ENCODE measurements at places on chromosomes 11 and 22.

DNA sequence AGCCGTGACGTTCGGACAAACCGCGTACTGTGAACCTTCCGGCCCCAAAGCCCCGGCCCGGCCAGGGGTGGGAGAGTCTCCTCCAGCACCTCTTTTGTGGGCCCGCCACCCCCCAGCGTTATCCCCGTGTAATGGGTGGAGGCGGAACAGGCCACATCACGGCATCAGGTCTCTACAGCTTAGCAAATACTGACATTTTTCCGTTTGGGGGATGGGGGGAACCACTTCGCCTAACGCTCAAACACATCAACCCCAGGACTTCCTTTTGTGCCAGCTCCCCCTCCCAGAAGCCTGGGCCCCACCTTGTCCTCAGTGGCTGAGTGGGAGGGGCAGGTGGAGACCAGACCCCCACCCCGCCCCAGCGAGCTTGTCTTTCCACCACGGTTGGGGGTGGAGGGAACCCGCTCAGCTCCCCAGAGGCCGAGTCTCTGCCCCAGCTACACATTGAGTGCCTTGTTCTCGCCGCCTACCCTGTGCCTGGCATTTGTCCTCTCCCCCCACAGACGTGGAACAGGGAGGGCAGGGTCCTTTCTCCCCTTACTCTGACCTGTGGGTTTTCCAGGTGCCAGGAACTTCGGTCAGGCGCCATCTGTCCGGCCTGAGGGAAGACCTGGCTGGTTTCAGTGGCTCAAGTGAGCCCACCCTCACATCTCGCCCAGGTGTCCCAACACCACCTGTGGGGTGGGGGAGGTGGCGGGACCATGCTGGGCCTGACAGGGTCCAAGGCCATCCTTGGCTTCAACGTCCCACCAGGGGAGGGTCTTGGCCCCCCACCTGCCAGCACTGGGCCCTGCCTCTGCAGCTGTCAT lies 29.6 kb downstream of the SBF1 start:
- DNase-seq: no peak

GRCh38 chr11:127017482-127017881 lies 16.9 kb upstream of the KIRREL3 start:
- DNase-seq: no peak

GRCh38 chr11:57161351-57161750 lies 20.4 kb upstream of the LRRC55 start:
- no peak for DNase-seq

DNA sequence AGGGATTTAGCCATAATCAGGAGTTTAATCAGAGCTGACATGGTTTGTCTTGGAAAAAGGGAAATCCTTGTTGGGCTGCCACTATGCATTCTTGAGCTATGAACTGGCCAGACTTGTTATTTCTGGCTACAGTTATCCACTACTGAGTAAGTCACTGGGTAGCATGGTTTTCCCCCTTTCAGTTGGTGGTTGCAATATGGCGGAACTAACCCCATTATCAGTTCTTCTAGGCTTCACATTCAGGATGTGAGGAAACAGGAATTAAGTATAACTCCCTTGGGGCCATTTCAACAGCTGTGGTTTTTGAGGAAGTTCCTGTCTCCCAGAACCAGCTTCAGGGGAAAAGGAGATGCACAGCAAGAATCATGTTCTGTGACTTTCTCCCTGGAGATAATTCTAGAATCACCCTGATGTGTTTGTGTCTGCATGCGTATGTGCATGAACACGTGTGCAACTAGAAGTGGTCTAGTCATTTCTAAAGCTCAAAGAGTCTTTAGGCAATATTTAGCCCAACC lies 103.0 kb upstream of the CD44 start:
- DNase-seq: no peak

GRCh38 chr22:31244943-31245451 lies 32.9 kb downstream of the LIMK2 start:
- DNase-seq: no peak

- DNase-seq: no peak
Measured at GRCh38 chr22:43798492-43798891, 13.6 kb downstream of the EFCAB6 start.

- no peak for DNase-seq
Measured at GRCh38 chr11:78656984-78657383, 82.3 kb upstream of the NARS2 start.

DNA sequence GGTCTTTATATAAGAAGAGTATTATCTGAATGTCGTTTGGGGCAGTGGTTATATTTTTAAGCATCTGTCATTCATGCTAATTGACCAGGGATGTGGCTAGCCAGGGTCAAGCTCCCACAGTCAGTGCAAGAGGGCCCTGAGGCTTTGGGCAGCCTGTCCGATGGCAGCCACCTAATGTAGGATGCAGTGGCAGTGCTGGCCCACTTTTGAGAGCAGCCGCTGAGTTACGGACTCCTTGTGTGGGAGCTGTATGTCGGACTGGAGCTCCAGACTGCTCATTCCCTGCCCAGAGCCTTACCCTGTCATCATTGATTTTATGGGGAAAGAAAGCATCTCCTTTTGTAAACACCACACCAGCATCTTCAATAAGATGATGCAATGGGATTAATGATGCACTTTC lies 99.5 kb downstream of the SYT9 start:
- no peak for DNase-seq

Data from hypothalamus (tissue), 51 donors.